ENCODE measurements at places on chromosomes 7 and 10.

GRCh38 chr10:22460531-22461403 is 115.5 kb downstream of the SPAG6 start:
- no peak for DNase-seq

DNA sequence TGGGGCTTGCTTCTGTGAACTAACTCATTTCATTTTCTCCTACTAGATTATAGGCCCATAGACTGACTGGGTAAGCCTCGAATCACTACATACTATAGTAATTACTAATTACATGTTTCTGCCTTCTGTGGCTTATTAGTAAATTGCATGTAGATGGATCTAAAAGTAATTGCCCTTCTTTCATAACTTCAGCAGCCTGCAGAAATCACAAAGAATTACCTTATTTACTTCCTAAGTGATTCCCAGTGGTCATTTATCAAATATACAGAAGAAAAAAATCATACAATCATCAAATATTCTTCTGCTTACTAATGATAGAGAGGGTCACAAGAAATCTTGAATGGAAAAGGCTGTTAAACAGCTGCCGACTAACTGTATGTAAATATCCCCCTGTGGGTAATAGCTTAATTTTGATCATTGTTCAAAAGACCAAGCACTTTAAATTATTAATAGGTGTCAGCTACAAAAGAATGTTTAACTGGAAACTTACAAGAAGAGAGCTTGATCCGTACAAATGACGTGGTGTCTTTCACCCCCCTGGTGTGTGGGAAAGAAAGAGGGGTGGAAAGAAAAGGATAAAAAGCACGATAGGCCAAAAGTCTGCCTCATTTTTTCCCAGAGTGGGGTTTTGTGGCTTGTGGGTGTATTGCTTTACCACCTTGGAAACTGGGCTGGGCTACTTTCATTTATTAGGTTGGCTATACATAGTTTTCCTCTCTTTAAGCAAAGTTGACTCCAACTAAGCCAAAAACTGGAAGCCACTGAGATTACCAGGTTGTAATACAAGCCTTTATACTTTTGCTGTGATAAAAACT is 361.8 kb upstream of the ZMIZ1 start:
- no peak for DNase-seq

DNA sequence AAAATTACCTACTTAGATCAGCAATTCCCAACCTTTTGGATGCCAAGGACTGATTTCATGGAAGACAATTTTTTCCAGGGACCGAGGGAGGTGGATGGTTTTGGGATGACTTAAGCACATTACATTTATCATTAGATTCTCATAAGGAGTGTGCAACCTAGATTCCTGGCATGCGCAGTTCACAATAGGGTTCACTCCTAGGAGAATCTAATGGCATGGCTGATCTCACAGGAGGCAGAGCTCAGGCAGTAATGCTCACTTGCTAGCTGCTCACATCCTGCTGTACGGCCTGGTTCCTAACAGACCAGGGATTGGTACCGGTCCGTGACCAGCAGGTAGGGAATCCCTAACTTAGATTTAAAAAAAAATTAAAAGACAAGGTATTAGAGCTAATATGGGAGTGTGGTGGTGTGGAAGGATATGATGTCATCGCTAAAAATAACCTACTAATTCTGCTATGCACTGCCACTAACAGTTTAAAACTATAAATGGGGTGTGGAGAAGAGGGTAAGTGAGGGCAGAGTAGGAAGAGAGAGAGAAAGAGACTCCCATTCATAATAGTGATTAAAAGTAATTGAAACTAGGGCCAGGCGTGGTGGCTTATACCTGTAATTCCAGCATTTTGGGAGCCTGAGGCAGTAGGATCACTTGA is 282.7 kb downstream of the BAMBI start:
- DNase-seq = no peak

GRCh38 chr10:31171402-31172083 is 139.9 kb upstream of the ZNF438 start:
- DNase-seq = no peak

DNA sequence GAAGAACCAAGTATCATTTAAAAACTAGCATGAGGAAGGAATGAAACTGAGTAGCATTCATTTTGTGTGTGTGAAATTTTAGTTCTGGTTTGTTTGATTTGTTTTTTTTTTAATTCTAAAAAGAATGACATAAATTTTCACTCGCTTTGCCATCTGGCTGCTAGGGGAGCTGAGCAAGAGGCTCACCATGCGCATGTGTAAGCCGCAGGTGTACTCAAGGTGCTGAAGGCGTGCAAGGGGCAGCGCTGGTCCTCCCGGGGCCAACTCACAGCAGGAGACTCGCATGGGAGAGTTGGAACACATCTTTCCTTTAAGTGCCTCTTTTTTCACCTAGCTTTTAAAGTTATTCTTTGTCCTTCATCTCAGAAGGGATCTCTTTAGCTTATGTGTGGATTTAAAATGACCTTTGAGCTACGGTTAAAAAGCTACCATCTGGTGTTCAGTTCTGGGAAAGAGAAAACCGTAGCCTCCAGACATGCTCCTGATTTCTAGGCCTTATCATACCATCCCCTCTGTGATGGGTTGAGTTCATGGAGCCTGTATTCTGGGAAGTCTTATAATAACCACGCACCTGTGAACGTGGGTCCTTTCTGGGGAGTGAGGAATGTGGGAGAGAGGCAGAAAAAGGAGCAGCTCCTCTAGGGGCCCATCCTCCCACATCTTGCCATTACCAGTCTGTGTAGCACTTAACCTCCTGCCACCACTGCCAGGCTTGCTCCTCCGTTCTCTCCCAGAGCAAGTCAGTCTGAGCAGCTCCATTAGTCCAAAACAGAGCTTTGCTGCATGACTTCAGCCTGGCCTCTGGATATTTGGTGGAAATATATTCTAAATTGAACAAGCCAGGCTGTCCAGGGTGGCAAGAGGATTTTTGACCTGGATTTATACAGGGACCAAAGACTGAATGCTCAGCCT is 61.9 kb downstream of the KLHDC10 start:
- DNase-seq = no peak

GRCh38 chr7:112422842-112423496 is 27.3 kb upstream of the IFRD1 start:
- DNase-seq = peak; percentile 33

GRCh38 chr10:3149918-3150317 is 22.7 kb downstream of the PITRM1 start:
- DNase-seq = no peak

- DNase-seq = no peak
Observed at GRCh38 chr10:119412244-119413092, 130.1 kb downstream of the RGS10 start.

Measured in CD4-positive, alpha-beta T cell treated with Interleukin-17A for 4 hours (primary cell).